Kidney (tissue), 22 donors: ENCODE measurements at places on chromosomes 3 and 15.

- no peak for DNase-seq
Observed at GRCh38 chr15:72516777-72517176, 42.6 kb downstream of the ARIH1 start.

GRCh38 chr15:39054128-39054732, 489.6 kb upstream of the RASGRP1 start:
- no peak for DNase-seq

DNA sequence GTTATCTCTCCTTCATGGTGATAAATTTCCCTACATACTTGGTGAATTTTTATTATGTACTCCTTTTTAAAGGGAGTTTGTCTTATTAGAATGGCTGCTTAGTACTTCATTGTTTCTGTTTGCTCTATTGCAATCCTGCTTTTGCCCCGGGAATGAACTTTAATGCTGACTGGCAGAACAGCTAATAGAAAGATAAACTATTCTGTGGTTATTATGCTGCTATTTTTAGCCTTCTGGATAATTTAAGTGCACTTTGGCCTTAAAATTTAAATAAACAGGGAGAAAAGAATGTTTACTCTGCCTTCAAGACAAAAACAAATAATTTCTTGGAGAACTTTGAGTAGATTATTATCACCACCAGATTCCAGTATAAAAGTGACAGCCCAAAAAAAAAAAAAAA, 413.8 kb upstream of the CCDC54 start:
- no peak for DNase-seq

- DNase-seq, result no peak
Observed at GRCh38 chr3:14552717-14553116, 12.6 kb upstream of the GRIP2 start.

GRCh38 chr3:88408935-88409334, 259.2 kb downstream of the C3orf38 start:
- no peak for DNase-seq

GRCh38 chr3:25000971-25001591, 427.0 kb upstream of the RARB start:
- DNase-seq, result peak; percentile 48

DNA sequence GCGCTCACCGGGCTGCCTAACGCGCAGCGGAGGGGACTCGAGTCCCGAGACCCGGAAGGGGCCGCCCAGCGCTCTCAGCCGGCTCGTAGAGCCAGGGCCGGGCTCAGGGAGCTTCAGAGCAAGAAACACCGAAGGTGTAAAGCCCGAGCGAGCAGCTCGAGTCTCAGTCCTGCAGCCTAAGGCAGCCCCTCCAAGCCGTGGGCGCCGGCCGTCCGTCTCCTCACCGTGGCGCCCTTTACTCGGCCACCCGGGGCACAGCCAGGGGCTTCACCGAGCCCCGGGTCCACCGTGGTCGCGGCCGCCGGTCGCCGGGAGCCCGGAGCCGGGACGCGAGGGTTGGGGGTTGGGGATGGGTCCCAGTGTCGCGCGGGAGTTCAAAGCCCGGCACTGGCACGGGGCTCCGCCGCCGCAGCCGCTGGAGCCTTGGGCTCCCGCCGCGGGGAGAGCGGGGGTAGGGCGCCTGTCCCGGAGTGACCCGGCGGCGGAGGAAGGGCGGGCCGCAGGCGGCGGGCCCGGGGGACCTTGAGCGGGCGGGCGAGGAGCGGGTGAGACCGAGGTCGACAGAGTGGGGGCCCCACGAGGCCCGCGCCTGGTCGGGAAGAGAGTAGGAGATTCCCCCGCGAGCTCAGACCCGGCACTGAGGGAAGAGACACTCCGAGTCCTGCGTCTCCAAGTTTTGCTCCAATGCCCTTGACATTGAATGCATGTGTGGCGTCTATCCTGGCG, 26.9 kb upstream of the THRB start:
- peak; percentile 76 for DNase-seq

GRCh38 chr3:133479895-133480669, 80.2 kb downstream of the BFSP2 start:
- peak; percentile 58 for DNase-seq

- peak; percentile 73 for DNase-seq
Observed at GRCh38 chr15:31215490-31216214, 111.0 kb upstream of the KLF13 start.

GRCh38 chr15:29285386-29285785, 15.8 kb upstream of the NSMCE3 start:
- DNase-seq, result no peak

DNA sequence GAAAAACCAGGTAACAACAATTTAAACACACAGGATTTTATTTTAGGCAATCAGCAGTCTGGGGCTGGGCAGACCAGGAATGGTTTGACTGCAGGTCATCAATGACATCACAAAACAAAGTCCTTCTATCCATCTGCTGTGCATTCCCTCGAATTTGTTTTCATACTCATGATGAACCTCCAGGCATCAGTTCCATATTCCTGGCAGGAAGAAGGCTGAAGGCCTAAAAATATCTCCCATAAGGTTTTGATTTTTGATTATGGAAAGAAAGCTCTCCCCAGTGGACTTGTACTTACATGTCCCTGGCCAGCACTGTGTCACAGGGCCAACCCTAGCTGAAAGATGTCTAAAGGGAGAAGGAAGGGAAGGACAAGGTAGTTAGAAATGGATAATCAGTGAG, 107.4 kb downstream of the PEAK1 start:
- DNase-seq, result no peak

GRCh38 chr3:45417930-45418847, 29.8 kb downstream of the LARS2 start:
- DNase-seq, result no peak

DNA sequence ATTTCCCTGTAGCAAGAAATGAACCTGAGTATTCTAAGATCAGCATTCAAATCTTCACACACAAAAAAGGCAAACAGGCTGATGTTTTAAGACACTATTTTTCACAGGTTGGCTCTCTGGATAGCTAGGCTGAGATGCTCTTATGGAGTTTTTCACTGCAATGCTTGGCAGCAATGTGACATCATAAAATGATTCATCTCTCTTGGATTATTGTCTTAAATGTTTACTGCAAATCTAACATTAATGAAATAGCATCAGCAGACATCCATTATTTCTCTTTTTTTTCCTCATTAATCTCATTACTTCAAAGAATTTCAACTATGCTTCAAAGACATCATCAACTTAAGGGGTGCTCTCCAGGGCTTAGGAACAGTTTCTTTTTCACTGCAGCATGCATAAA, 23.6 kb upstream of the SSUH2 start:
- no peak for DNase-seq

DNA sequence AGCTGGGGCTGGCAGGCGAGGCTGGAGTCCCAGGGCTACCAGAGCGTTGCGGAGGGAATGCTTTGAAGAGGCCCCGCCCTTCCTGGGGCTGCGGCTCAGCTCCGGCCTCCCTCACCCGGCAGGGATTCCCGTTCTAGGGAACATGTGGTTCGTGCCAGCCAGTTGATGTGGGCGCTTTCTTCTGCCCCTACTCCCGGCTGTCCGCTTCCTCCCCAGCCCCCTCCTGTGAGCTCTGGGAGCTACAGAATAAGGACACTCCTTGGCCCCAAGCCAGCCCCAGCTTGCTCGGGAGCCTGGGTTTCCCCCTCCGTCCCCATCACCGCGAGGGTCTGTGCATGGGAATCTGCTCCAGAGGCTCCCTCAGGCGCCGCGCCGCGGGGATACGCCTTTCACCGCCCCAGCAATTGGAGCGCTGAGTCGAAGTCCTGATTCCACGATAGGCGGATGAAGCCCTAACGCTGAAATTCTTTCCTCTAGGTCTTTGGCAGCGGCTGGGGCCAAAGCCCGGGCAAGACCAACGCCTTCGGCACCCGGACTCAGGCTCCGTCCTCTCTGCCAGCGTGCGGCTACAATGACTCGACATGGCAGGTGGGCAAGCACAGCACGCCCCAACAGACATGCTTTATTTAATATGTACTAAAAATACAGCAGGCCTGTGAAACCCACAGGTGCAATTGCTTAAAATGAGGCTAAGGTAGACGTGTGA, 69.5 kb downstream of the KLF15 start:
- peak; percentile 92 for DNase-seq
